OCI-M1 (cell line): ENCODE measurements at places on chromosomes 7 and 10.

GRCh38 chr10:88417387-88418030, 165.6 kb downstream of the RNLS start:
- DNase-seq: no peak

DNA sequence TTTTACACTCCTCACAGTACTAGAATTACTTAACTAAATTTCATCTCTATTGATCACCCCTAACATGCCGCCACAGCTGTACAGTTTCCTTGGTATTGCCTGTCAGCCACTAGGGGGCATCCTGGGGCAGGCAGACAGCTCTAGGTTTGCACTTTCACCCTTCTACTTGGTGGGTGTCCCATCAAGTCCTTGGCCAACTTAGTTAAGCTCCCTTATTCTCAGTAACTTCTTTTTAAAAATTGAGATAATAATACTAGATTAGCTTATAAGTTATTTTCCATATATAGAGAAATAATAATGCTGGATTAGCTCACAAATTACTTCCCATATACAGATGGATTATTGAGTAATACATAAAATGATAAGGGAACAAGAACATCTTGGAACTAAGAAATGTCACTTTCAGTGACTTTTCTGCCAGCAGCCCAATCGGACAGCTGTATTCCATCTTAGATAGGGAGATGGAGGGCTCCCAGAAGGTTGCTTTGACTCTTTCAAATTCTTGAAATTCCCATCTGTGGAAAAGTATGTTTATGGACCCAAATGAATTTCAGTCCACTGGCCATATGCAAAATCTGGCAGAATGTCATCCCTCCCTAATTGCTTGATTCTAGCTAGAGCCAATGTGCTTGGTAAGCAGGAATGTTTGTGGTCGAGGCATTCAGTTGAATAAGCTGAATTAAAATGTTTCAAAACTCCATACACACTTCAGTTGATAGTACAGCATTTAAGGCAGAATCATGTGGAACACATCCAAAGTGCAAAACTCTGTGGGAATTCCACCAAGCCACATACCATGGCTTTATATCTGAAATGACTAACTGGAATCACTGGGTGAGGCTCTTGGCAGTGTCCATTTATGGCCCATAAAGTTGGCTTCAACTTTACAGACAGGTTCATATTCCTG, 309.7 kb downstream of the CSTF2T start:
- DNase-seq: peak; percentile 68

DNA sequence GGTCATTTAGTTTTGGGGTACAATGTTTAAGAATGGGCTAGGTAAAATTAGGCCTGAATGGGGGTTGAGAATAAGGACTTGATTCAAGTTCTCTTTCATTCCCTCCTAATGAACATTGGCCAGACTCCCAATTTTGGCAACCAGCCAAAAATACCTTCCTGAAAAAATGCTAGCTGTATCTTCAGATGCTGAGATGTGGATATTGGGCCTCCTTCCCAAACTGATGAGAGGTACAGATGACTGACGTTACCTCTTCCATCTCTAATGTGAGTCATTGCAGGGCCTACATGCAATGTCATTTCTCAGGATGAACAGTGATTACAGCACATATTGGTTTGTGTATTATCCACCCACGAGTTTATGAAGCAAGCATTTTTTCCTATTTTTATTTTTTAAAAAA, 151.6 kb downstream of the SND1 start:
- DNase-seq: no peak

DNA sequence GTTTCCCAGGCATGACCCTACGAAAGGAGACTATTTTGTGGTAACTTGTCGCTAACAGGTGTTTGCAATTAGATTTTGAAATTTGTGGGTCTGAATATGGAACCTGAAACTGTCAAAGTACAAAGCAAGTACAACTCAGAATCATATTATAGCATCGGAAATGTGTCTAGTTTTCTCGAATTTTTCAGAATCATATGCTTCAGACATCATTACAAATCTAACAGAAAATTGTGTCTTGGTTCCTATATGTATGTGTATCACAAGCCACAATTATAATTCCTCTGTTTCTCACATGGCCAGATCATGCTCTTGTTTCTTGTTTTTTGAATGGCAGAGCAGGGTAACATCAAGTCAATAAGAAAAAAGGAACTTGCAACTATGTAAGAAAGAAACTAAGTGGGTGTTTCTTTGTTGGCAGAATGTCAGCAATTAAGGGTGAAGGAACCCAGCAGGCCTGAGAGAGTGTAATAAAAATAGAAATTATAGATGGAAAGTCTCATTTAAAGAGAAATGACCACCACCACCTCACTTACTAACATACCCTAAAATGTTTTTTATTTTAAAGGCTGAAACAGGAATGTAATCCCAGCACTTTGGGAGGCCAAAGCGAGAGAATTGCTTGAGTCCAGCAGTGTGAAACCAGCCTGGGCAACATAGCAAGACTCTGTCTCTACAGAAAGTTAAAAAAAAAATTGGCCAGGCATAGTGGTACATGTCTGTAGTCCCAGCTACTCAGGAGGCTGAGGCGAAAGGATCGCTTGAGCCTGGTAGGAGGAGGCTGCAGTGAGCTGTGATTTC, 51.3 kb downstream of the PRTFDC1 start:
- DNase-seq: peak; percentile 66

DNA sequence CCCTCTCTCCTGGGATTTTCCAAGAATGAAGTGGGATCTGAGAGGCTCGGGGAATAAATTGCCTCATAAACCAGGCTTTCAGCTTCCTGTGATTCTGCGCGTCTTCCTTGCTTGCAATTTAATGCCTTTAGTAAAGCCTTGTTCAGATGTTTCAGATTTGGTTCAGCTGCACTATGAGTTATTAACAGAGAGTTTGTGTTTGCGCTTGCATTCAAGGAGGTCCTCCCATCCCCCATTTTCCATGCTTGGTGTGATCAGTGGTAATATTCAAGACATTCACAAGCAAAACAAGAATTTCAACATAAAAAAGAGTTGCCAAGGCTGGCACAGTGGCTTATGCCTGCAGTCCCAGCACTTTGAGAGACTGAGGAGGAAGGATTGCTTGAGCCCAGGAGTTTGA, 1068.9 kb downstream of the TYW1 start:
- no peak for DNase-seq

DNA sequence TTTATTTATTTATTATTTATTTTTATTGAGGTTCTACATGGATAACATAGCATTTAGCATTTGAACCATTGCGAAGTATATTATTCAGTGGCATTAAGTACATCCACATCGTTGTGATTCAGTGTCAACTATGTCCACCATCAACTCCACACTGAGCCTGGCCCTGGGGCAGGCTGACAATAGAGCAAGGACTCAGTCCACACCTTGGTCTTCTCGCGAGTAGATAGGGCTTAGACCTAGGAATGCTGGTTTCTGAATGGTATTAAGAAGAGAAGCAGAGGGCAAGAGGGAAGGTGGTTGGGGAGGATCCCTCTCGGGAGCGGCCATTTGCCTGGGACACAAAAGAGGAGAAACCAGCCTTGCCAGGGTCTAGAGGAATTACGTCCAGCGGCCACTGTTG, 599.2 kb upstream of the MGMT start:
- no peak for DNase-seq
